ENCODE measurements at places on chromosomes 6 and 20.

GRCh38 chr6:72946774-72947173, 278.5 kb downstream of the KHDC1L start:
- no peak for DNase-seq

GRCh38 chr20:62246872-62247652, 8.7 kb downstream of the OSBPL2 start:
- no peak for DNase-seq

DNA sequence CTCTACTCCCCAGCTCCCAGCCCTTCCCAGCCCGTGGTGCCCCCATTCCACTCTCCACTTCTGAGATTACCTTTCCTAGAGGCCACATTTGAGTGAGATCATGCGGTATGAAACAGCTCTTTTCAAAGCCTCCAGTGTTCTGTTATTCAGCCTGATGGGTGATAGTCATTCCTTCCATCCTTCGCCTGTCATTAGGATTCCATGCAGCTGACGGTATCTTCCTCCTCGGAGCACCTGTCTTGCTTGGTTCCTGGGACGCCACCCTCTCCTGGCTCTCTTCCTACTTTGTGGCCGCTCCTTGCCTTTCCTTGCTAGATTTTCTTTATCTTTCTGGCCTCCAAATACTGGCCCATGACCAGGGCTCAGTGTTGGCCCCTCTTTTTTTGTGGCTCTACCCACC, 137.0 kb downstream of the ARID1B start:
- no peak for DNase-seq

DNA sequence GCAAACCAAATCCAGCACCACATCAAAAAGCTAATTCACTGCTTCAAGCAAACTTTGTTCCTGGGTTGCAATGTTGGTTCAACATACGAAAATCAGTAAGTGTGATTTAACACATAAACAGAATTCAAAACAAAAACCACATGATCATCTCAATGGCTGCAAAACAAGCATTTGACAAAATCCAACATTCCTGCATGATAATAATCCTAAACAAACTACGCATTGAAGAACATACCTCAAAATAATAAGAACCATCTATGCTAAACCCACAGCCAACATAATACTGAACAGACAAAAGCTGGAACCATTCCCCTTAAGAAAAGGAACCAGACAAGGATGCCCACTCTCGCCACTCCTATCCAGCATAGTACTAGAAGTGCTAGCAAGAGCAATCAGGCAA, 49.9 kb downstream of the RNGTT start:
- DNase-seq, result no peak

- no peak for DNase-seq
Measured at GRCh38 chr20:34043025-34043424, 49.3 kb downstream of the RALY start.

GRCh38 chr6:1613346-1613687, 3.6 kb downstream of the FOXC1 start:
- no peak for DNase-seq

DNA sequence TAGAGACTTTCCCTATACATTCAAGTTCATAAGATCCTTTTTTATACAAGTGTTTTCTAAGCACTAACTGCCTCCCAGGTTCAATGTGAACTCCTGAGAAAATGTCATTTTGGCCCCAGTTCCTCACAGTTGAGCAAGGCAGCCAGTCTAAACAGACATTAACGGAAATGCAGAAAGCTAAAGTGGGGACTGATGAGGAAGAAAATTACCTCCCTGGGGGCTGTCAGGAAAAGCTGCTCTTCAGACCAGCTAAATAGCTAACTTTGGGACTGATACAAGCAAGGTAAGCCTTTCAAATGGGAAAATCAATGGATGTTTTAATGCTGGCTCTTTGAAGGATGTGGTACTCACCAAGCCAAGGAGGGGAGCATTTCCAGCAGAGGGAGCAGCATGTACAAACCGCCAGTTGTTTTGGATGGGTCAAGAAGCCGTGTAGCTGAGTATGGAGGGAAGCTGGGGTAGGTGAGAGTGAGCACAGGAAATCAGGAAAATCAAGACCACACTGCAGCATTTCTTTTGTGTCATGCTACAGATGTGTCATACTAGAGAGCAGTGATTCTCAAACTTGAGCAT, 180.8 kb upstream of the CHD6 start:
- DNase-seq, result no peak

GRCh38 chr20:50506270-50506579, 4.0 kb upstream of the PTPN1 start:
- DNase-seq, result no peak

DNA sequence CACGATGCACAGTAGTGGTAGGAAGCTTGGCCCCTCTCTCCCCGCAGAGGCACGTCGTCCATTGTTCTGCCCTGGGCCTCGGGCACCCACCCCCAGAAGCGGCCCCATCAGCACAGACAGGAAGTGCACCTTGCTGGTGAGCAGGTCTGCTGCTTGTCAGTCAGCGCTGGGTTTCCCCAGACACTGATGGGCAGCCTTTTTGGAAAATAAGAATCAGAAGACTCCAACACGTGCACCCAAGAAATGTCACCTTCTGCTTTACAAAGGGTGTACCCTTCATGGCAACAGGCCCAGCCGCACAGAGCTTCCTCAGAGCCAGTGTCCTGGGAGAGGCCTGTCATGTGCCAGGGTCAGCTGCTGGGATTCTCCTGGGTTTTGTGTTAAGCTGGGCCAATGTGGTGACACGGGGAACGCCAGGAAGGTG, 34.7 kb upstream of the IRF4 start:
- DNase-seq, result no peak

GRCh38 chr6:165846123-165846966, 183.3 kb upstream of the PDE10A start:
- DNase-seq, result no peak

GRCh38 chr6:100160930-100161329, 166.9 kb upstream of the MCHR2 start:
- no peak for DNase-seq

- no peak for DNase-seq
Measured at GRCh38 chr6:65199121-65199520, 507.9 kb downstream of the EYS start.

DNA sequence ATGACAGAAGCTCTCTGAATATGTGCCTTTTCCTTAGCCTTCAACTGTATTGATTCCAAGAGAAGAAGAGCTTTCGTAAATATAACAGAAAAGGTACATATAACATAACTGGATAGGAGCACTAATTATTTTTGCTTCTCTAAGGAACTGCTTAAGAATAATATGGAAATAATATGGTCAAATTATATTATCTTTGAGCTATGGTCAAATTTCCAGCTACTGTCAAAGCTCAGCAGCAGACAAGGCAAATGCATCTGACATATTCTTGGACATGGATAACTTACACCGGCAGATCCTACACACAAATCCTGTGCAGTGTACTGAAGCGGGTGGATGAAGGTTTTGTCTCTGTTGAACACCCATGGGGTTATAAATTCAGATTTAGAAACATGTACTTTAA, 150.6 kb downstream of the HIVEP2 start:
- no peak for DNase-seq
